ENCODE measurements at places on chromosomes 2 and 18.

GRCh38 chr2:29517413-29517812 is 402.2 kb downstream of the CLIP4 start:
- no peak for DNase-seq

DNA sequence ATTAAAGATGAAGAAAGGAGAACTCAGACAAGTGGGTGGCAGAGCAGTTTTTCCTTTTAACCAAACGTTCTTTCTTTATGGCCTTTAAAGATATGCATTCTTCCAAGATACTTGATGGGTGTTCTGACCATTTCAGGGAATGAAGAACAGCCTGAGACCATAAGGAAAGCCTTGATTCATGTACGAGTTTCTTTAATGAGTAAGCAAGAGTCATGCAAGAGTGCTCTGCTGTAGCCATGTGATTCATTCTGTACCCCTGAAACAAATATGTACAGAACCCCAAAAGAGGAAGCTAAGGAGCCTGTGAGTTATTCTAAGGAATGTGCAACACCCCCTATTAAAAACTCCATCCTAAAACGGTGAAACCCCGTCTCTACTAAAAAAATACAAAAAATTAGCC is 372.8 kb downstream of the MTX2 start:
- DNase-seq = no peak

GRCh38 chr2:71129902-71130151 is 202 bp downstream of the MCEE start:
- DNase-seq = no peak

DNA sequence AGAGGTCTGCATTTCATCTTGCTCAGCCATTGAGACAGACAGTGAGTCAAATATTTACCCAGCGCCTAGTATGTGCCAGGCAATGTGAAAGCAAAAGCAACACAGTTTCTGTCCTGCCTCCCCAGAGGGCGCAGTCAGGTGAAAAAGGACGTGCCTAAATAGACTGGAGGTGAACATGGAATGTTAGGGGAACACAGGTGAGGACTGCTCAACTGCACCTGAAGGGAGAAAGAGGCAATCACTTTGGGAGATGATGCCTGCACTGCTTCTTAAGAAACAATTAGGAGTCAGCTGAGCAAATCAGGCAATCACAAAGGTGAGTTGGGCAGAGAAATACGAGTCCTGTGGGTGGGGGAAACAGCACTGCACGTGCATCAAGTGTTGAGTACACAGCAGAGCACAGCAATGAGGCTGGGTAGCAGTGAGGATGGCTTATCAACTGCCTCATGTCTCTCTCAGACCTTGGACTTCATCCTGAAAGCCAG is 218.3 kb upstream of the SMAD7 start:
- no peak for DNase-seq

DNA sequence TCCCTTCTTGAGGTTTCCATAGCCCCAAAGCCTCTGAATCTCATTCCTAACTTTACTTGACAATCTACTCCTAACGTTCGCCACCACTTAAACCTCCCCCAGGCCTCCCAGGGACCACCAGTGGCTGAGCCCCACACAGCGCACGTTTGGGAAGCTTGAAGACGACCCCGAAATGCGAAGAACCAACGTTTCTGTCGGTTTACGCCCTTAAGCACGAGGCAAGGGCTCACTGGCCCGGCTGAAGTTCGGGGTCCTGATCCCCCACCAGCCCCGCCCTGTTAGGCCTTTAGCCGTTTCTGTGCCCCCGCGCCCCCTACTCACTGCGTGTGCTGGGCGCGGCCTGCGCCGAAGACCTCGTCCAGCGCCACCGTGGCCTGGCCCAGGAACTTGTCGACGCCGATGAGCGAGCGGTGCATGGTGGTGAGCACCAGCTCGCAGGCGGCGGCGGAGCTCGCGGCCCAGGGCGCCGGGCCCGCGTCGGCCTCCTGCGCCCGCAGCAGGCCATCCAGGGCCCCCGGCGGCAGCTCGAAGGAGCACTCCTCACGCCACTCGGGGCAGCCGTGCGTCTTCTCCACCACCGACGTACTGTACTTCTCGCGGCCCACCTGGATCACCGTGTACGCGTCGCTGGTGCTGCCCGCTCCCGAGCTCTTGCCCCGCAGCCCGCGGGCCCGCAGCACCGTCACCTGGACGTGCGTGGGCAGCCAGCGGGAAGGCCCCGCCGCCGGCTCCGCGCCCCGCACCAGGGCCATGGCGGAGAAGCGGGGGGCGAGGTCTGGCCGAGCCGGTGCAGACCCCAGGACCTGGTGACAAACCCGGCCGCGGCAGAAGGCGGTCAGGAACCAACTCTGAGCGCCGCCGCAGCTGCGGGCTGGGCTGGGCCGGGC is 479 bp downstream of the RAB11FIP5 start:
- no peak for DNase-seq

DNA sequence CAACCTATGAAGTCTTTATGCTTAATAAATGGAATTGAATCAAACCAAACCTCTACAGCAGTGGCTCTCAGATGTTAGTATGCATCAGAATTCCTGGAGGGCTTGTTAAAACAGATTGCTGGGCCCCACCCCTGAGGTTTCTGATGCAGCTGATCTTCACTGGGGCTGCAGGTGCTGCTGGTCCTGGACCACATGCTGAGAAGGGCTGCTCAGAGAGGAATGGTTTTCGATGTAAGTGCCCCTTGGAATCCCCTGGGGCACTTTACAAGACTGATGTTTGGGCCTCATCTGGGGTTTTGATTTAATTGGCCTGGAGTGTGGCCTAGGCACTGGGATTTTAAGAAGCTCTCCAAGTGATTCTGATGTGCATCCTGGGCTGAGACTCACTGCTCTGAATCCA is 403.8 kb upstream of the HS6ST1 start:
- DNase-seq = no peak

GRCh38 chr18:24075767-24076597 is 61.4 kb downstream of the TTC39C start:
- DNase-seq = no peak

- DNase-seq = no peak
Observed at GRCh38 chr2:201176081-201176481, 6.9 kb upstream of the CASP10 start.

- DNase-seq = no peak
Observed at GRCh38 chr2:197893403-197894177, 89.2 kb downstream of the PLCL1 start.

DNA sequence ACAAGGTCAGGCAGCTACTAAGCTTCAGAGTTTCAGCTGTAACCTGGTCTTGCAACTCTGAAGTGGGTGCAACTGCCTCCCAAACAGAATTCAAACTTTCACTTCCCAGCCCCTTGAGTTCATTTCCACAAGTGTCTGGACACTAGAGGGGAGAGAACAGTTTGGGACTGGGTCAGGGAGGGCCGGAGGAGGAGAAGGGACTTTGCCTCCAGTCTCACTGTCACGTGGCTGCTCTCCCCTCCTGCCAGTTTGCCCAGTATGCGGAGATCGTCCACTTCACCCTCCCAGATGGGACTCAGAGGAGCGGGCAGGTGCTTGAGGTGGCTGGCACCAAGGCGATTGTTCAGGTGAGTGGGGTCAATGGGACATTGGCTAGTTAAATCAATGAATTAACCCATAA is 20.6 kb upstream of the ANKRD53 start:
- DNase-seq = no peak

GRCh38 chr18:13455471-13455870 is 236.9 kb downstream of the LDLRAD4 start:
- no peak for DNase-seq

DNA sequence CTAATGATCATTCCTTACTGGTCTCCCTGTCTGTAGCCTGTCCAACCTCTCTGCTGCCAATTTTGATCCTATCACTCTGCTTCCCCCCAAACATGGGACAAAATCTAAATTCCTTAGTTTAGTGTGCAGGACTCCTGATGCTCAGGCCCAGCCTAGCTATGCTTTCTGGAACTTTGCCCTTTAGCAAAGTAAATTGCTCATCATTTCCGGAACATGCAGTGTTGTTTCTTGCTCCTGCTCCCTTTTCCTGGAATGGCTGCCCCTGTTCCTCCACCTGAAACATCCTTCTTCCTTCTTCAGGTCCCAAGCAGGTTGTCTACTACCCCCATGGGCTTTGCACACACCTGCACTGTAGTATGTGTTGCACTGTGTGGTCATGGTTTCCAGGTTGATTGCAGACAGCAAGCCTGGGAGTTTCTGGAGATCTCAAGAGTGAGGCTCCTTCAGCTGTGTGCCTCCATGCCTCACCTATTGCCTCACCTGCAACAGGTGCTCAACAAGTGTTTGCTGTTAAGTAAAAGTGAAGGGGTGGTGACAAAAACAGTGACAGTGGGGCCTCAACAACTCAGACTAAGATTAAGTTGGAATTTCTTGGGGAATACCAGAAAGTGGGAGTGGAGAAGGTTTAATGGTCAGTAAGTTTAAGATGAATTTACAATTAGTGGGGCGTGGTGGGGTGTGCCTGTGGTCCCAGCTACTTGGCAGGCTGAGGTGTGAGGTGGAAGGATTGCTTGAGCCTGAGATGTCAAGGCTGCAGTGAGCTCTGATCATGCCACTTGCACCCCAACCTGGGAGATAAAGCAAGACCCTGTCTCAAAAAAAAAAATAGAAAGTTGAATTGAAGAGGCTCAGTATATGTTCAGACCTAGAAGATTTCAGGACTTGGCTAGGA is 120.0 kb downstream of the DNAH6 start:
- no peak for DNase-seq

- DNase-seq = no peak
Observed at GRCh38 chr18:35343488-35343935, 708 bp downstream of the ZNF24 start.

DNA sequence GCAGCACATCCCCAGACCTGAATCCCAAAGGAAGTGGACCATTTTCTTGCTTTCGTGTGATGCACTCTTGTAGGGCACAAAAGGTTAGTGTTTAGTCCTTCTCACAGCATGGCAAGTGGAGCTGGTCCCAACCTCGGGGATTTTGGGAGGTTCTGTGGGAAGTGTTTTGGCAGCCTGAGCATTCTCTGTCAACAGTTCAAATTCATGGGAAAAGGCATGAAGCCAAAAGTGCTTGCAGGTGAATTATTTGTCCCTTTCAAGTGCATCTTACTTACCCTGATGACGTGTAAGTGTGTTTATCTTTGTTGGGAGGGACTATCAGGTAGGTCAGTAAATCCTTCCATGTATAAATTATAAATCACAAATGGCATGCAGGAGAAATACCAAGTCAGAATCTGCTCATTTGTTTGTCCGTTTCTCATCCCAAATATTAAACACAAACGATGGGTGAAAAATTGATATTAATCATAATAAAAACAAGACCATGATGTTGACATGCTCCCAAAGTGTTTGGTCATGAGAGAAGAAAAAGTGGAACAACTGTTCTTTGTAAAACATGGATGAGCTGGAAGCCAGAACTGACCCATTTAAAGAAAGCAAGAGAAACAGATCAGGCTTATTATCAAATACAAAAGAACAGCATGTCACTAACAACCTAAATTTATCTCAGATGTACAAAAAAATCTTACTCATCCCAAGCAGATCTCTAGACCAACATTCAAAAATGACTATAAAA is 57.6 kb downstream of the EPHA4 start:
- DNase-seq = no peak

GRCh38 chr18:69380324-69380723 is 20.4 kb upstream of the DOK6 start:
- no peak for DNase-seq

GRCh38 chr18:79516441-79516931 is 120.8 kb downstream of the NFATC1 start:
- DNase-seq = no peak

DNA sequence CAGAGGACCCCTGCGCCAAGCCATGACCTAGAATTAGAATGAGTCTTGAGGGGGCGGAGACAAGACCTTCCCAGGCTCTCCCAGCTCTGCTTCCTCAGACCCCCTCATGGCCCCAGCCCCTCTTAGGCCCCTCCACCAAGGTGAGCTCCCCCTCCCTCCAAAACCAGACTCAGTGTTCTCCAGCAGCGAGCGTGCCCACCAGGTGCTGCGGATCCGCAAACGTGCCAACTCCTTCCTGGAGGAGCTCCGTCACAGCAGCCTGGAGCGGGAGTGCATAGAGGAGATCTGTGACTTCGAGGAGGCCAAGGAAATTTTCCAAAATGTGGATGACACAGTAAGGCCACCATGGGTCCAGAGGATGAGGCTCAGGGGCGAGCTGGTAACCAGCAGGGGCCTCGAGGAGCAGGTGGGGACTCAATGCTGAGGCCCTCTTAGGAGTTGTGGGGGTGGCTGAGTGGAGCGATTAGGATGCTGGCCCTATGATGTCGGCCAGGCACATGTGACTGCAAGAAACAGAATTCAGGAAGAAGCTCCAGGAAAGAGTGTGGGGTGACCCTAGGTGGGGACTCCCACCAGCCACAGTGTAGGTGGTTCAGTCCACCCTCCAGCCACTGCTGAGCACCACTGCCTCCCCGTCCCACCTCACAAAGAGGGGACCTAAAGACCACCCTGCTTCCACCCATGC is 3.0 kb downstream of the PROC start:
- DNase-seq = no peak

- no peak for DNase-seq
Observed at GRCh38 chr2:181430406-181431118, 26.6 kb upstream of the ITGA4 start.

GRCh38 chr2:239466061-239466754 is 65.4 kb upstream of the HDAC4 start:
- no peak for DNase-seq

GRCh38 chr2:214765180-214765579 is 44.3 kb downstream of the BARD1 start:
- no peak for DNase-seq

DNA sequence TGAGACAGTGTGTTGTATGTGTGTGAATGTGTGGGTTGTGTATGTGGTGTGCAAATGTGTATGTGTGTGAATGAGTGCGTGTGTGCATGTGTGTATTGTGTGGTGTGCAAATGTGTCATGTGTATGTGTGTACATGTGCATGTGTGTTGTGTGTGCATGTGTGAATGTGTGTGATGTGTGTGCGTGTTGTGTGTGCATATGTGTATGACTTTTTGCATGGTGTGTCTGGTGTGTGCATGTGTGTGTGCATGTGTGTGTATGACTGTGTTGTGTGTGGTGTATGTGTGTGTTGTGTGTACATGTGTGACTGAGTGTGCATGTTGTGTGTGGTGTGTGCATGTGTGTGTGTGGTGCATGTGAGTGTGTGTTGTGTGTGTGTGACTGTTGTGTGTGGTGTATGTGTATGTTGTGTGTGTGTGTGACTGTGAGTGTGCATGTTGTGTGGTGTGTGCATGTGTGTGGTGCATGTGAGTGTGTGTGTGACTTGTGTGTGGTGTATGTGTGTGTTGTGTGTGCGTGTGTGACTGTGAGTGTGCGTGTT is 268.3 kb downstream of the DCDC2C start:
- DNase-seq = no peak

- no peak for DNase-seq
Observed at GRCh38 chr18:46163941-46164499, 59.8 kb downstream of the HAUS1 start.

GRCh38 chr2:80506563-80506962 is 202.0 kb upstream of the LRRTM1 start:
- DNase-seq = no peak

GRCh38 chr18:76259711-76260110 is 235.3 kb downstream of the ZNF516 start:
- DNase-seq = no peak

GRCh38 chr2:8049851-8050571 is 631.8 kb upstream of the ID2 start:
- DNase-seq = no peak

GRCh38 chr2:213121690-213122089 is 29.7 kb downstream of the IKZF2 start:
- DNase-seq = no peak

Data from omental fat pad (tissue), 4 donors.